Upper lobe of right lung (tissue), 1 donor: ENCODE measurements at places on chromosomes 3 and 15. TPM values are rescaled to one million over a fixed set of nuclear protein-coding genes. Genes with fewer than 3 reads are reported as not detected.
A peak's percentile ranks its signal among the peaks of the same experiment; 100 is the strongest.

DNA sequence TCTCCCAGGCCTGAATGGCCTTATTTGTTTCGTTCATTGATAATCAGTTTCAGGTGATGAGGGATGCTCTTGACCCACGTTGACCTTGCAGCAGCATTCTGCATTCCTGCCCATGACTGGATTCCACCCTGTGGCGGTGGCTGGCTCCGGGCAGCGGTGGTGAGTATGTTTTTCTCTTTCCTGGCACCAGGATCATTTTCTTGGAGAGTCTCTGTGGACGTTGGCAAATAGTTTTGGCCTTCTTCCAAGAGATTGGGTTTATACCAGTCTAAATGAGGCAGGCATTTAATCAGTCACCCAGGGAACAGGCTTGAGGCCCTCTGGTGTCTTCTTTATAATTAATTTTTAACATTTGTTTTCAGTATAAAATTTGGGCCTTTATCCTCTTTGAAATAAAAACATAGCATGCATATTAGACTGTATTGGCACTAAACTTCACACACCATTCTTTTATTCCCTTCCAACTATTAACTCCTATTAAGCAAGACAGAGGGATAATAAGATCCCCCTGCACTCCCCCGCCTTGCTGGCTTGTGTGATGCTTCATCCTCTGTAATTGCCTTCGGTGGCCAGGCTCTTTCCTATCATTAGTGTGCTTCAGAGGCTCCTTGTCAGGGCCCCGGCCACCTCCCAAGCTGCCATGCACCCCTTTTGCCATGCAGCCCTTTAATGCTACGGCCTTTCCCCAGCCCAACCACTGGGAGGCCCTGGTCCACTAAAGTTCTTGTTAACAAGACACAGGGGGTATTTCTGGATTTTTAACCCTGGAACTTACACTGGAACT, 176.2 kb upstream of the TOPAZ1 start:
- DNase-seq, result no peak

Gene PPP1R14D
- total RNA-seq, result 1.3 TPM

DNA sequence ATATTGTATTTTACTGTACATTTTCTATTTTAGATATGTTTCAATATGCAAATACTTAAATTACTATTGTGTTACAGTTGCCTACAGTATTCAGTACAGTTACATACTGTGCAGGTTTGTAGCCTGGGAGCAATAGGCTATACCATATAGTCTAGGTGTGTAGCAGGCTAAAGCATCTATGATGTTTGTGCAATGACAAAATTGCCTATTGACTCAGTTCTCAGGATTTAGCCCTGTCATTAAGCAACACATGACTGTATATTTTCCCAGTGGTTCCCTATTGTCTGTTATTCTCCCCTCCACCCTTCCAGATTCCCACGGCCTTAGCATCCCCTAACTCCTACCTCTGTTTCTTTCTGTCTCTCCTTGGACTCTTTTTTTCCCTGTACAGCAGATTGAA, 10.7 kb downstream of the MOBP start:
- DNase-seq, result no peak

DNA sequence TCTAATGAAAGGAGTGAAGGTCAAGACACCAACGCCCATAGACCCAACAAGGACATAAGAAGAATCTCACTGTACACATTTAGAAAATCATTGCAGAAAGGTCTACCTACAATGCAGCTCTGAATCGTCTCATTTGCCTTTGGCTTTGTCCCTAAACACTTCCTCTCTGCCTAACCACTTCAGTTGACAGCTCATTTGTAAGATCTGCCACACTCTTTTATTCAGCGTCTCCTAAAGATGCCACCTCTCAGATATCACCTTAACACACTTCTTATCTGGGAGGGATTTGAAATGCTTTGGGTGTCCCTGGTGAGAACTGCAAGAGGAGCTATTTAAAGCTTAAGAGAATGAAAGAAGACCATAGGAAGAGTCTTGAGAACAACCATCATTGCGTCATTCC, 38.7 kb downstream of the RAB27A start:
- no peak for DNase-seq

DNA sequence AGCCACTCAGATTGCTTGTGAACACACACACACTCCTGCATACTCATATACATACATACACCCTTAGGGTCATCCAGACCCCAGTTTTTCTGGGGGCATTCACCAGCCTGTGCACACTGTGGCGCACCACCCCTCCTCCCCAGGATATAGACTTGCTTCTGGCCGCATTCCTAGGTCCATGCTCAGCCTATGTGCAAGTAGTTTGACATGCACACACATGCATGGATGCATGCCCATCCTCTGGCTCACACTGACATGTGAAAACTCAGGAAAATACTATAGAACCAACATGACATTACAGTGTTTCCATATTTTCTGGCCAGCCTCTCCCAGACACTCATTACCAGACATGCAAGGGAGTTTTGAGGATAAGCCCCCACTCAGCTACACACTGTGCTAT, 79.3 kb upstream of the POLG start:
- no peak for DNase-seq

Gene GUCA1C
- total RNA-seq, result not detected

Gene TMEM44
- total RNA-seq, result 25.3 TPM

- no peak for DNase-seq
Measured at GRCh38 chr3:132344666-132345280, 27.6 kb downstream of the ACP3 start.

- no peak for DNase-seq
Measured at GRCh38 chr15:65675551-65675950, 53.8 kb downstream of the SLC24A1 start.

DNA sequence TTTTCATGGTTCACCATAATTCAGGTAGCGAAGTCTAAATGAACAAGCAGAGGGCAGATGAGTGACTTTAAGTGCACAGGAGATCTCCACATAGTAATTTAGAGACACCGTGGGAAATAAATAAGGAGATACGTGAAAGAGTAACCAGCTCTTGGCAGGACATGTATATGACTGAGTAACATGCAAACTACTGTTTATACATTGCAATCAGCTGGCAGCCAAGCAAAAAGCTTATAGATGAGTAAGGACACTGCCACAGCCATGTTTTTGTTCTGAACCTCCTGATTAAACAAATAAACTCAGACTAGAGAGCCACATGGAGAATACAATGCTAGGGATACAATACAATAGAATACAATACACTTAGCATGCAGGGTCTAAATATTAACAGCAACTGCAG, 252.4 kb downstream of the FHIT start:
- DNase-seq, result no peak

Gene PROK2
- 4.1 TPM for total RNA-seq

Gene ISL2
- total RNA-seq, result not detected

Gene SERPINI2
- total RNA-seq, result not detected

Gene MEGF11
- 3.0 TPM for total RNA-seq

- DNase-seq, result no peak
Measured at GRCh38 chr15:32642667-32643435, 1.3 kb downstream of the SCG5 start.

GRCh38 chr3:122982216-122983185, 45.1 kb downstream of the SEMA5B start:
- DNase-seq, result no peak

Gene ACVR2B
- total RNA-seq, result 6.6 TPM

- no peak for DNase-seq
Measured at GRCh38 chr3:4703054-4703480, 209.9 kb downstream of the ITPR1 start.

Gene RMDN3
- 77.1 TPM for total RNA-seq

GRCh38 chr15:65339416-65339815, 34.9 kb downstream of the RNU5B-1 start:
- no peak for DNase-seq

- no peak for DNase-seq
Measured at GRCh38 chr3:98728672-98729071, 34.5 kb upstream of the ST3GAL6 start.

DNA sequence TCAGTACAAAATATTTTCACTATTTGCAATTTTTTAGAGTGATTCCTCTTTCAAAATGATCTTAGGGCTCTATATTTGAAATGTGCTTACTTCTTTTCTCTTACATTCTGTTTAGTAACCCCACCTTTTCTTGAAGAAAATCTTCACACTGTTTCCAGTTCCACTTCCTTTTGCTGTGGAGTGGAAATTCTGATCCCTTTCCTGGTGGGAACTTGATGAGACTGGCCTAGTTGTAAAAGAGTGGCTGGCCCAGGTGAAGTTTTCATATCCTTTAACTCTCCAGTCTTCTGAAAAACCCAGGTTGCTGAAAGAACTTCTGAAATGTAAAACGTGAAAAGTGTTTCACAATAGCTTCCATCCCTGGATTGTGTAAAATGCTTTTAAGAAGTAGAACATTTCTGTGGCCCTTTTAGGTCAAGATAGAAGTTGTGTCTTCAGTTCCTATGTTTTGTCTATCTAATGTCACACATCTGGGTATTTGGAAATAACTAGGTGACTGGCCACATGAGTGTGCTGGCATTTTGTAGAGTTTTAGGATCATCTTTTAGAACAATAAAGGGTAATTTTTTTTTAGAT, 84.8 kb upstream of the LRIG1 start:
- DNase-seq, result no peak

Gene LRRC58
- 21.8 TPM for total RNA-seq

GRCh38 chr3:88618021-88618645, 468.4 kb downstream of the C3orf38 start:
- DNase-seq, result no peak

DNA sequence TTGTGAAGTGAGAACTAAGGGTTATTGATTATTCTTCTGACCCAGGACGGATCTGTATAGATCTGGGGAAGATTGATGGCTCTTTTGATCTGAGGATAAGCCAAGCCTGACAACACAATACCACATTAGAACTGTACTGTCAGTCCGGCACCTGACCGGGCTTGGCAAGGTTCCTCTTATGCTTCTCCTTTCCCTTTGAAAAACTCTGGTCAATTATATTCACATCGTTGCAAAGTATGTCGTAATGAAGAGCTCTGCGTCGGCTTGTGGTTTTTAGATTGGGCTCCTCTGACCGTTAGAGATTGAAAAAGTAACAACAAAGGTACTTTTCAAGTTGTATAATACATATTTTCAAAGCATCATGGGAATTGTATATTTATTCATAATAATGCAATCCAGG, 389.8 kb downstream of the NR2F2 start:
- DNase-seq, result no peak

Gene GLDN
- 21.8 TPM for total RNA-seq

GRCh38 chr3:171266740-171267073, 193.5 kb downstream of the TNIK start:
- DNase-seq, result no peak

Gene FRMD4B
- total RNA-seq, result 60.7 TPM

- DNase-seq, result no peak
Measured at GRCh38 chr3:185630182-185630622, 44.1 kb downstream of the SENP2 start.

GRCh38 chr15:72463702-72464101, 10.4 kb upstream of the ARIH1 start:
- no peak for DNase-seq

- DNase-seq, result no peak
Measured at GRCh38 chr3:43817825-43818224, 127.1 kb downstream of the ABHD5 start.

- no peak for DNase-seq
Measured at GRCh38 chr3:183695569-183696364, 1.8 kb upstream of the YEATS2 start.

- no peak for DNase-seq
Measured at GRCh38 chr3:36874424-36874823, 70.4 kb downstream of the TRANK1 start.

Gene PCBP4
- 37.1 TPM for total RNA-seq

Gene HRG
- not detected for total RNA-seq

DNA sequence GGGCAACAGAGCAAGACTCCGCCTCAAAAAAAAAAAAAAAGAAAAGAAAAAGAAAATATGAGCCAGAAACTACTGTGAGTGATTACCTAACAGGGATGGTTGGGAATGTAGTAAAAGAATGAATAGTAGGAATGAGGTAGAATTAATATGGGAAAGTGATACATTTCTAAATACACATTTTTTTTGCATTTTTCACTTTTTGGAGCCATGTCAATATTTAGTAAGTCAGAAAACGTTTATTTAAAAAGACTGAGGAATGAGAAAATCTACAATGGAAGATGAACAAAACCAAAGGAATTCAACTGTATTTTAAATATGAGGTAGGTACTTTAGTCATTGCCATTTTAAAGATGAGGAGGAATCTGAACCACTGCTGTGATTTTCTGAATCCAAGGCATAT, 817.2 kb upstream of the CADM2 start:
- no peak for DNase-seq

Gene MYEF2
- total RNA-seq, result 21.3 TPM

- DNase-seq, result no peak
Measured at GRCh38 chr3:10389339-10389738, 68.4 kb upstream of the SEC13 start.

- peak; percentile 67 for DNase-seq
Measured at GRCh38 chr3:157089455-157090221, 70.3 kb downstream of the CCNL1 start.

GRCh38 chr15:55669270-55669669, 73.7 kb downstream of the PRTG start:
- no peak for DNase-seq

GRCh38 chr3:114586119-114586518, 292.3 kb downstream of the TIGIT start:
- DNase-seq, result no peak

GRCh38 chr15:89175617-89176191, 45.7 kb downstream of the RLBP1 start:
- DNase-seq, result no peak

DNA sequence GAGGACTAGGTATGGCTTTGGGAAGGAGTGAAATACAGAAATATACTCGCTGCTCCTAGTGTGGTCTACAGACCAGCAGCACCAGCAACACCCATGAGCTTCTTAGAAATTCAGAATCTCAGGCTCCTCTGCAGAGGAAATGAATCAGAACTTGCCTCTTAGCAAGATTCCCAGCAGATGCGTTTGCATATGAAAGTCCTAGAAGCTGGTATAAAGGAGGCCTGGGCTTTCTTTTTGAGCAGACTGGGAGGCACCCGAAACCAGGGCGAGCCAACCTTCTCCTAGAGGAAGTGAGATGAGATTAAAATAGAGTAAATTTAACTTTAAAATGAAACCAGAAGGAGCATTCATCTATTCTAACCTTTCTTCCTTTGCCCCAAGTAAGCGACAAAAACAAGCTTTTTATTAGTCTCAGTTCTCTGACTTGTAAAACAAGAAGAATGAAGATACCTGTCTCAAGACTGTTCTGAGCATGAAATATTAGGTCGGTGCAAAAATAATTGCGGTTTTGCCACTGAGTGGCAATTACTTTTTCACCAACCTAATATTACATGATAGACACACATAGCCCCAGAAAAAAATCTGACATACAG, 140.0 kb downstream of the PDZRN3 start:
- no peak for DNase-seq

GRCh38 chr15:84599906-84600305, 903 bp upstream of the ZSCAN2 start:
- DNase-seq, result no peak

Gene RSRC1
- 28.1 TPM for total RNA-seq

Gene RTP1
- total RNA-seq, result not detected

Gene LTK
- 15.1 TPM for total RNA-seq
